ENCODE measurements at places on chromosomes 12 and 14.

DNA sequence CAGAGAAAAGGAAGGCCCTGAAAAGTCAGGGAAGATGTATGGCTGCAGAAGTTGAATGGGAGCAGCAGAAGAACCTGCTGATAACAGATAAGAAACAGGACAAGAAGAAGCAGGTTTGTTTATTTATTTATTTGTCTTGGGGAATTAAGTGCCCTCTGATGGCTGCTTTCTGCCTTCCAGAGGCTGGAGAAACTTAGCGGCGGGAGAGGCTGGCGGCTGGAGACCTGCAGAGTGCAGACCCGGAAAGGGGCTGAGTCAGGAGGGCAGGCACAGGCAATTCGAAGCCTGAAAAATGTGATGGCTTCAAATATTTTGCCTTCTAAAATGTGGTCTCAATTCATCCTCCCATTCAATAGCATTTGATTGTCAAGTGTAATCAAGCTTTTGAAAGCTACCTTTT lies 168.2 kb upstream of the GZMB start:
- no peak for DNase-seq

DNA sequence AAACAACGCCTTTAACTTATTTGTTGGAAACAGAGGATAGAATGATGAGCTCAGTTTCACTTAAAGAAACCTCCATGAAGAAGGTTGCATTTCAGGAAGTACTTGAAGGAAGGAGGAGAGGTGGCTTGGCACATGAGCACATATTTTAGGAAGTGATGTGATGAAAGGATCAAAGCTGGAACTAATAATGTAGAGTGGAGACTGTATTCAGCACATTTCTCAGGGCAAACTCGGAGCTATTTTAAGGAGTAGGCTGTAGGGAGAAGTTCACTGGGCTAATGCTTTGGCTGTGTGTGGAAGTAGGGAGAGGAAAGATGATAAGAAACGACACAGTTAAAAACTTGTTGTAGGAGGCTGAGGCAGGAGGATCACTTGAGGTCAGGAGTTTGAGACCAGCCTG lies 272.8 kb downstream of the AKAP6 start:
- DNase-seq = no peak

GRCh38 chr12:55906056-55906455 lies 21.6 kb downstream of the PYM1 start:
- DNase-seq = no peak

DNA sequence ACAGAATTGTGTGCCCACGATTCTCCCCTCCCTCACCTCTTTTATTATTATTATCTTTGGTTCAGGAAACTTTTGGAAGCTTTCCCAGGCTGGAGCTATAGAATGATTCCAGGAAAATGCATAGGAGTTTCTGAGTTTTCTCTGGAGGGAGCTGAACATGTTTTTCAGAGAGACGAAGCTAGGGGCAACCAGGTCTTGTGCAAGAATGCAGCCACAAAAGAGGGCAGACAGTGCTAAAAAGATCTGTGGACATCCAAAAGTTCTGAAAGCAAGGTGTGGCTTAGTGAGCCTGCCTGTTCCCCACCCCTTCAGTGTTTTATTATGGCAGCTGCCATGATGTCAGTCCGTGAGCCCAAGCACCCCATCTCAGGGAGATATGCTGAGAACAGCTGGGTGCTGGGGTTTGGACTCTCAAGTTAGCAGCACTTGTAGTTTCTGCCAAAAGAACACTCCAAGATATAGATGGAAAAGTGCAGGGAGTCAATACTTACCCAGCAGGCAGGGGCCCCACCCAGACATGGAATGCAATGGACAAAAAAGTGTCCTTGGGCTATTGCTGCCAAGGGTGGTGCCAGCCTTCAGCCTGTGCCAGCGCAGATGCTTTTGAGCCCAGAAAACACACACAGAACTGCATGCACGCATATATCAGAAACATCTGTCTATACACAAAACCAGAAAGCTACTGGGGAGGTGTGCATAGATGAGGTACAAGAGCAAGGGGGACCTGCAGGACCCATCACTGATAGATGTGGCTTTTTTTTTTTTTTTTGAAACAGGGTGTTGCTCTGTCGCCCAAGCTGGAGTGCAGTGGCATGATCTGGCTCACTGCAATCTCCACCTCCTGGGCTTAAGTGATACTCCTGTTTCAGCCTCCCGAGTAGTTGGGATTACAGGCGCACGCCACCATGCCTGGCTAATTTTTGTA lies 17.0 kb upstream of the IRF2BPL start:
- no peak for DNase-seq

DNA sequence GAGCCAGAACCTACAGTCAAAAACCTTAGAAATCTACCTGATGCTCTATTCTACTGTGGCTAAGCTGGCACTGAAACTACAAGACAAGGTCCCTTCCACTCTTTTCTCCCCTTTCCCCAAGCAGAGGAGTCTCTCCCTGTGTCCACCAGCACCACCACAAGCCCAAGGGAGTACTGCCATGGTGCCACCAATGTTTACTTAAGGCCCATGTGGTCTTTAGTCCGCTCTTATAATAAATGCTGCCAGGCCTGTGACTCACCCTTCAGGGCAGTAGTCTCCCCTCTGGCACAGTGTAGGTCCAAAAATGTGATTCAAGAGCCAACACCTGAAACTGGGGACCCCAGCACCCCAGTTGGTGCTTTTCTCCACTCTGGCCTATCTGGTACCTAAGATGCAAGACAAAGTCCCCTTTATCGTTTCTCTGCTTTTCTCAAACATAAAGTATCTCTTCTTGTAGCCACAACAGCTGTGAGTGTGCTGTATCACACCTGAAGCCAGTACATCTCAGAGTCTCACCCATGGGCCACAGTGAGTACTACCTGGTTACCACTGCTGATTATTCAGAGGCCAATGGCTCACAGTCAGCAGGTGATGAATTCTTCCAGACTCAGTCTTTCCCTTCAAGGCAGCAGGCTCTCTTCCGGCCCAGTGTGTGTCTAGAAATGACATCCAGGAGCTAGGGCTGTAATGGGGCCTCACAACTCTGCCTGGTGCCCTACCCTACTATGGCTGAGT lies 29.3 kb downstream of the SLC38A2 start:
- no peak for DNase-seq

DNA sequence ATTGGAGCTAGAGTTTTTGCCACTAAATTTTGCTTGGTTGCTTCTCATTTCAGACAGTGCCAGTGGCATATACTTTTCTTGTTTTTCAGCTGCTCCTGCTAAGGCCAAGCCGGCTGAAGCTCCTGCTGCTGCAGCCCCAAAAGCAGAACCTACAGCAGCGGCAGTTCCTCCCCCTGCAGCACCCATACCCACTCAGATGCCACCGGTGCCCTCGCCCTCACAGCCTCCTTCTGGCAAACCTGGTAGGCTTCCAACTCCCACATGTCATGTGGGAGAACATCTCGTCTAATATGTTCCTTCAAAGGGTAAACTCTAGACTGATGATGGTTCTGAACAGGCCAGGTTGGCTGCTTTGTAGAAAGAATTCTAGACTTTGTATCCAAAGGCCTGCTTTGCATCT lies 11.0 kb downstream of the DLST start:
- DNase-seq = no peak

DNA sequence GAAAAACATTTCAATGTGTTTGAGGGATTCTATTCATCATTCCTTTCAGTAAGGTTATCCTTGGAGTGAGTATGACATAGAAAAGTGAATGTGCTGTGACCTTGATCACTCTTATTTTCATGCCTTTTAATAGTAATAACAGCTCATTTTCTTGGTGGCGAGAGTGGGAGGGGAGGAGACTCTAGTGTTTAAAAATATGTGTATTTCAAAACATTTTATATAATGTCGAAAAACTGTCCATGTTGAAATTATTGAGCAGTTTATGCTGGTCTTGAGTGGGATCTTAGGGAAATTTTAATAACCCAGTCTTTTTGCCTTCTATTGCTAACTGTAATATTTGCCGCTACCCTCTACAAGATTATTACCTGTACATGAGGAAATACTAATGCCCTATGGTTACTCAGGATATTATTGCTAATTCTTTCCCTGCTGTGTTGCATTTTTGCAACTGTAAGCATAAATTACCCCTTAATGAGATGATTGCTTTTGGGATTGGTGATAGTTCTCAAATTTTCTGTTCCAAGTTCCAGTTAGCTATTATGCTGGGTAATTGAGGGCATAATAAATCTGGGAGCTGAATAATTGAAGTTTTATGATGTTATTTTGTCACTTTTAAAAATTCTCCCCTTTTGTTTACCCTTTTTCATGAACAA lies 21.9 kb downstream of the ATF7IP start:
- DNase-seq = no peak

DNA sequence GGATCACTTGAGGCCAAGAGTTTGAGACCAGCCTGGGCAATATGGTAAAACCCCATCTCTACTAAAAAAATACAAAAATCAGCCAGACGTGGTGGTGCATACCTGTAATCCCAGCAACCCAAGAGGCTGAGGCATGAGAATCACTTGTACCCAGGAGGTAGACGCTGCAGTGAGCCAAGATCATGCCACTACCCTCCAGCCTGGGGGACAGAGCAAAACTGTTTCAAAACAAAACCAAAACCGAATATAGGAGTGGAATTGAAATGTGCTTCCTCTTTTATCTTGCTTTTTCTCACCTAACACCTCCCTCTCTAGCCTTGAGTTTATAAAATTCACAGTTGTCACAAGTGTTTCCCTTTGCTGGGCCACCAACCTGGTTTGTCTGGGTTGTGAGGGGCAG lies 181.9 kb downstream of the PAH start:
- DNase-seq = no peak

- DNase-seq = no peak
Measured at GRCh38 chr14:78316052-78316451, 145.9 kb downstream of the NRXN3 start.

GRCh38 chr12:67853204-67853603 lies 136.0 kb upstream of the IFNG-AS1 start:
- DNase-seq = no peak

GRCh38 chr14:24224618-24225071 lies 7.5 kb downstream of the NEDD8 start:
- DNase-seq = no peak

- no peak for DNase-seq
Measured at GRCh38 chr12:12399776-12400305, 43.0 kb downstream of the BORCS5 start.

DNA sequence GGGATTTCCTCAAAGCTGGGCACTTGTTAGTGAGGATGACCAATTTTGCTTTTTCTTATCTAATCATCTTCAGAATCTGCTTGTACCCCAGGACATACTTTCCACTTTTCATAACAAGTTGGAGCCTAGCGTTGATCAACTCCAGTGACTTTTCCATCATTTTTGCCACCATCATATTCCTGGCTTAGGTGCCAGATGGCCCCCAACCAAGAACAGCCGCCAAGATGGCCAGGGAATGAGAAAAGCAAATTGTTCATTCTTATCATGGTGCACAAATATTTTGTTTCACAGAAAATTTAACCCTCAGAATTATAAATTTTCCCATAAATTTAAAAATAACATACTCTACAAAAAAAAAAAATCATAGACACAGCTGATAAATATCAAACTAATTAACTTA lies 37.5 kb downstream of the SLC2A13 start:
- no peak for DNase-seq

GRCh38 chr12:103102225-103102744 lies 144.8 kb downstream of the ASCL1 start:
- DNase-seq = no peak

- no peak for DNase-seq
Measured at GRCh38 chr12:51959211-51959610, 7.7 kb downstream of the ACVR1B start.

- no peak for DNase-seq
Measured at GRCh38 chr14:102220031-102220430, 80.3 kb downstream of the WDR20 start.

DNA sequence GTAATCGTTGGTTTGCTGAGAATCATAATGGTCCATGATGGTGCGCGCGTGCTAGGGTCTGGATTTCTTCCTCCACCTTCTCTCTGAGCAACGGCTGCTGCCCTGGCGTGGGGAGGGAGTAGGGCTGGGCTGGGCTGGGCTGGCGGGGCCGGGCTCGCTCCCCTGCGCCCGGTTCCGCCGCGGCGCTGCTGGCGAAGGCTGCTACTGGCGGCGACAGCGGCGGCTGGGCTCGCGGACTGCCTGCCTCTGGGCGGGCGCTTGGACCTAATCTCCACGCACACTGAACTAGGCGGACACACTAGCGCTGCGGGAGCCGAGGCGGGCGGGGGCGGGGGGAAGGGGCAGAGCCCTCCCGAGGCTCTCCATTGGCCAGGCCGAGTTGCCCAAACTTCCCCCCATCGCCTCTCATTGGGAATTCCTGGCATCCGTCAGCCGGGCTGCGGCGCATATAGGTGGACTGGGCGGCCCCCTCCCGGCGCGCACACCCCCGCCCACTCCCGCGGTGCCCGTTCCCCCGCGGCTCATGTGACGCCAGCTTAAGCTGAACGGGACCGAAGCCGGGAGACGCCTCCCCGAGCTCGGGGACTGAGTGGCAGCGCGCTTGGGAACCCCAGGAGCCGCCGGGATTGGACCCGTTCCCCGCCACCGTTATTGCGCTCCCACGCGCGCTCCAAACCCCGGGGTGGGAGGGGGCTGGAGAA lies at the start of gene ACTN1:
TSS of gene ACTN1 (minus strand) at position 282 of the 701 bp plus-strand sequence. CDS start at position 36, 246 bp downstream.
- DNase-seq = peak; percentile 94

GRCh38 chr12:48982397-48983080 lies 4.4 kb downstream of the WNT1 start:
- DNase-seq = no peak

GRCh38 chr12:50488801-50489200 lies 16.0 kb upstream of the DIP2B start:
- DNase-seq = no peak

DNA sequence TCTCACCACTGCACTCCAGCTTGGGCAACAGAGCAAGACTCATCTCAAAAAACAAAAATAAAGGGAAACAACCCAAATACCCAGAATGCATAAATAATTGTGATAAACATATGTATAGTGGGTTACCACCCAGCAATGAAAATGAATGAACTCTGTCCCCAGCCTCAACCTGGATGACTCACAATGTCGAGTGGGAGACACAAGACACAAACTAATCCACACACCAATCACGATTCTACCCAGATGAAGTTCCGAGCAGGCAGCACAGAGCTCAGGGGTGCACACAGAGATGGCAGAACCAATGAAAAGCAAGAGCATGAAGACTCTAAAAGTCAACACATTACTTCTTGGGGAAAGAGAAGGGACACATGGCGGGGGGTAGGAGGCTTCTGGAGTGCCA lies 27.1 kb downstream of the ABCB9 start:
- DNase-seq = no peak

DNA sequence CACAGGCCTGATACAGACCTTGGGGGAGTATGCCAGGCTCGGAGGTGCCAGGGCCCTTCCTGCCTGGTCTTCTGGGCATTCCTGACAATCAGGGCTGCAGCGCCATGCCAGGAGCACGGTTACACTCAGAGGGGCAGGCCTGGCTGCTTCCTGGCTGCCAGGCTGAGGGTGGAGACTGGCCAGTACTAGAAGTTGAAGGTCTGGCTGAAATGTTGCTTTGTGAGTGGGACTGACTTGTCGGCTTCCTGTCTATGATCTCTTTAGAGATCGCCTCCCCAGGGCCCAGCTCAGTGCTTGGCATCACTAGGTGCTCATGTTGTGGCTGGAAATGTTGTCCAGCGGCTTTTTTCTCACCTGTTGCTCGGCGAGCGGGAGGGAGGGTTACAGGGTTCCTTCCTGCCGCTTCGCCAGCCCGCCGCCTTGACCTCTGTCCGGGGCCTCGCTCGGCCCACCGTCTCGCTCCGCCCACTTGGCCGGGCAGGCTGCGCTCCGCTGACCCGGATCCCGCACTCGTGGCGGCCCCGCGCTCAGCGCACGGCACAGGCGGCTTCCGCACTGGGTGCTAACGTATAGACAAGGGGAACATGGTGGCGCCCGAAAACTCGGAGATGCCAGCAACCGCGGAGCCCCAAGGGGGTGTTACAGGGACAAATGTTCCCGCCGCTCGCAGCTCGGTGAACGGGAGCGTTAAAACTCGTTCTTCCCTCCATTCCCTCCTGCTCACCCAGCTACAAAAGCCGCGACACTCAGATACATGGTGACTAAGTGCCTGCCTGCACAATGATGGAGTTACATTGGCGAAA lies 32.6 kb downstream of the PAPLN start:
- no peak for DNase-seq
